ENCODE measurements at places on chromosomes 6 and 20. TPM values are rescaled to one million over a fixed set of nuclear protein-coding genes. Genes with fewer than 3 reads are reported as not detected.

Gene GPX5
- not detected for total RNA-seq

Gene COL9A1
- total RNA-seq: not detected

Gene TRIM31
- not detected for total RNA-seq

Gene TP53TG5
- not detected for total RNA-seq

Gene SNAP25
- total RNA-seq: 0.77 TPM

Gene SLC22A7
- total RNA-seq: not detected

Gene LRRC1
- 2.7 TPM for total RNA-seq
